Peyer's patch (tissue), 4 donors: ENCODE measurements at places on chromosomes 11 and 22.

DNA sequence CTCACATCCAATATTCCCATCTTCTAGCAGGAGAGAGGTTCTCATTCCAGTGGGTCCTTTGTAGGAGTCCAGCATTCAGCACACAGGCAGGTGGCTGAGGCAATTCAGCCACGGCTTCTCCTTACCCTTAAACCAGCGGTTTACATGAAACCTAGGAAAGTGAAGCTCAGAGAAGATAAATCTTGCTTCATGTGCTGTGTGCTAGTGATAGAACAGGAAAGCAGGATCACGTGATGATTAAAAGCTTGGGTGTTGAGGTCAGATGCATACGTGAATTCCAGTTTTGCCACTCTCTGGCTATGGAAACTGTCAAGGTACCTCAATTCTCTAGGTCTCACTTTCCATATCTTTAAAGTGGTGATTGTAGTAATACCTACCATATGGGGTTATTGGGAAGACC, 331.6 kb downstream of the INSC start:
- no peak for DNase-seq

DNA sequence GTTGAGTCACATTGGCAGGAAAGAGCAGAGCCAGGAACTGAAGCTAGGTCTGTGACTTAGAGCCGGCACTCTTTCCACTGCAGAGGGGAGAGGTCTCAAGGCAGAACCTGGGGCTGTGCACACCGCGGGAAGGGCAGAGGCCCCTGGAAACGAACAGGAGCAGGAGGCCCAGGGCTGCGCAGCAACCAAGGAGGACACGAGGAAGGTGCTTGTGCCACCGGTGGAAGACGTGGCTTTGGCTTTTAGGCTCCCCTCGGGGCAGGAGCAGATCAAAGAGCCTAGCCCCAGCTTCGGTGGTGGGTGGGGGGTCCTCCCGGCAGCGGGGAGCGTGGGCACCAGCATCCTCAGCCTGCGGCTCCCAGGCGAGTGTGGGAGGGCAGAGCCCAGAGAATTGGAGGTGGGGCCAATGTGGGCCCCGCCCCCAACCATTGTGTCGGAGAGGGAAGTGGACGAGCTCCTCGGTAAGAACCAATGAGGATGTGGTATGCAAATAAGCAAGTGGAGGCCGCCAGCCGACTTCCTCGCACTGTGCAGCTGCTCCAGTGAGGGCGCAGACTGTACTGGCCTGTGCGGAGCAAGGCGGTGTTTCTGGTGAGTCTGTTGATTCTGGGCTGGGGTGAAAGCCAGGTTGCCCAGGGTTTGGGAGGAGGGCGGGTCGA, at the start of gene CCDC116:
TSS of gene CCDC116 (plus strand) at position 524 of the 659 bp plus-strand sequence. CDS start 422 bp downstream, outside the sequence.
- DNase-seq, result peak; percentile 72

DNA sequence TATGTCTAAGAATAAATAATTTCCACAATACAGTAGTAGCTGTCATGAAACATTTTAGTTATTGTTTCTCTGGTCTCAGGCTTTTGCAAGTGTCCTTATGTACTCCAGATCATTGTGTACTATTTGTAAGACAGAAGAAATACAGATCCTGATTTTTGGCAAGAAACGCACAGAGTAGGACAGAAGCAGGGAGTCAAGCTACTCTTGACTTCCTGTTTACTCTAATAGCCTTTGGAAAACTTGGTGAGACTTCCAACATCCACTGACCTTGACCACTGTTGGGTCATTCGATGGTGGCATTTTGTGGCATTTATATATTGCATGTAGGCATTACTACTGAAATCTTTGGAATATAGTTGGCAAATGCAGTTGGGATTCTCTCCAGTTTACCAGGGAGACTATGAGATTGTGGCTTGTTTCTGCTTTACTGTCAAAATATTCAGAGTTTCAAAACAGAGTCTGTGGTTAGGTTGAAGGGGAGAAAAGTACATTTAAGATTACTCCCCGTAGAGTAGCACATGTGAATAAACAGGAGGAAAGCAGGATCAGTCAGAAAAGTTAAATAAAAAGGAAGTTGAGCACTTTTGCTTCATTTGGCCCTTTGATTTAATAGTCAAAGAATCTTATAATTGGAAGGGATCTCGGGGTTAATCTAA, 726.1 kb upstream of the CCDC90B start:
- DNase-seq, result no peak

GRCh38 chr11:103488579-103488978, 379.4 kb downstream of the DYNC2H1 start:
- DNase-seq, result no peak

- DNase-seq, result no peak
Observed at GRCh38 chr11:14094481-14095037, 132.0 kb downstream of the SPON1 start.

DNA sequence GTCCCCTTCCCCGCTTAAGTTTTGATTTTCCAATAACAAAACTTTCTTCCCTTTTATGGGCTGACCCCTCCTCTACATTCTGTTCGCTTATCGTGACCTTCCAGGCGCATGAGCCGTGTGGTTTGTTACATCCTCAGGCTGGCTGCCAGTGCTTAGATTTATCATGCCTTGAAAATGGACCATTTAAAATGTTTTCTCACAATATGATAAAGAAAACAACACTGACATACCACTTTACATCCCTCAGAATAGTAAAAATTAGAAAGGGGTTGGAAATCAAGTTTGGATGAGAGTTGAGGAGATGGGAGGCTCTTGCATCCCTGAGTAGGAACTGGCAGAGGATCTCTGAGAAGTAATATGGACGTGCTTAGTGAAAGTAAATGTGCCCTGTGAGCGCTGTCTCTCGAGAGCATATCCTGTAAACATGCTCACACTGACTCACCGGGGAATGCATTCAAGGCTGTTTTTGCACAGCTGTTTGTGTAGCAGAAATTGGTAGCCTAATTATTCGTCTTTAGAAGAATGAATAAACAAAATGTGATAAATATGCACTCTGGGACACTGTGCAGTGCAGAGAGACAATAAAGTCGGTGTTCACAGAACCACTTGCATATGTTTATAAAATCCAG, 17.1 kb upstream of the TOLLIP start:
- no peak for DNase-seq

DNA sequence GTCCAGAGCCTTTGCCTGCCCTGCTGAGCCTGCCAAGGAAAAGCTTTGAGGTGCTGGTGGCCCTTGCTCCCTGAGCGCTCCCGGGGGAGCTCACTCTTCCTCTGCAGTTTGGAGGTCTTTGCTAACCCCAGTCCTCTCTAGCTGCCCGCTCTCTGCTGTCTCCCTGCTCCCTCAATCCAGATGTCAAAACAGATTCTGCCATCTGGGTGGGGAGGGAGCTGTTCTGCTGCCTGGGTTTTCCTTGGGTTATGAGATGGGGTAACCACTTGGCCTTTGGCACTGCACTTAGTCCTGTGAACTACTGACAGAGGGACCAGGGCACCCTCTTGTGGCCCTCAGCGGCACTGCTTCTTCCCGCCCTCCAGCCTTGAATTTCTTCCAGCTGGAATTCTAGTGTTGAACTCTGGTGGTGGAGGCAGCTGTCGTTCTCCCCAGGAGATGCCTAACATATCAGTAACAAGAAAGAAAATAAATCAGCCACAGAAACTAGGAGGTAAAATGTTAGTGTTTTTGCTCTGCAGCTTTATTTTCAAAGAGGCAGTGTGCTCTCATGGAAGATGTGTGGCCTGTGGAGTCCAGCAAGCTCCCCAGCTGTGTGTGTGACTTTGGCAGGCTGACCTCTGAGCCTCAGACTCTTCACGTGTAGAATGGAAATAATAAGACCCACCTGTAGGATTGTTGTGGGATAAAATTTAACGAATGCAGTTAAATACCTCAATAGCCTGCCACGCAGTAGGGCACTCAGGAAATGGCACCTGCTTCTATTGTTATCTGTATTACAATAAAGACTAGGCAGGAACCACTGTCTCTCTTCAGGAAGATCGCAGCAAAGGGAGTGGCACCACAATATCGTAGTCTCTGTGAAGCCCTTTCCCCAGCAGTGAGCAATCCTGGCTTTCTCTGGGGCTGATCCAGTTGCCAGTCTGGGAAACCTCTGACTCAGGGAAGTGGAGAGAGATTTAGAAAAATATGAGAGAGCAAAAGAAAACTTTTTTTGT, 23.4 kb downstream of the ARFGAP2 start:
- DNase-seq, result peak; percentile 47

- DNase-seq, result no peak
Observed at GRCh38 chr11:92198268-92198667, 26.4 kb upstream of the FAT3 start.

- no peak for DNase-seq
Observed at GRCh38 chr11:4496557-4497248, 14.3 kb downstream of the OR52K1 start.

- no peak for DNase-seq
Observed at GRCh38 chr22:29799217-29799680, 32.1 kb downstream of the UQCR10 start.

DNA sequence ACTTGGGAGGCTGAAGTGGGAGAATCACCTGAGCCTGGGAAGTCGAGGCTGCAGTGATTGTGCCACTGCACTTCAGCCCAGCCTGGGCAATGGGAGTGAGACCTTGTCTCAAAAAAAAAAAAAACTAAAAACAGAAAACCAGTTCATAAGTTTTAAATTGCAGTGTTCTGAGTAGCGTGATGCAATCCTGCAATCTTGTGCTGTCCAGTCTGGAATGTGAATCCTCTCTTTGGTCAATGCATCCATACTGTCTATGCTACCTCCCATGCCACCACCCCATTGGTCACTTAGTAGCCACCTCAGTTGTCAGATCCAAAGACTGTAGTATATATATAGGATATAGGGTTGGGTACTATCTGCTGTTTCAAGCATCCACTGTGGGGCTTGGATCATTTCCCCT, 11.1 kb downstream of the YAP1 start:
- DNase-seq, result no peak

- DNase-seq, result no peak
Observed at GRCh38 chr11:104531894-104532293, 366.4 kb downstream of the CASP12 start.

GRCh38 chr11:9651899-9652748, 11.8 kb upstream of the SWAP70 start:
- no peak for DNase-seq

DNA sequence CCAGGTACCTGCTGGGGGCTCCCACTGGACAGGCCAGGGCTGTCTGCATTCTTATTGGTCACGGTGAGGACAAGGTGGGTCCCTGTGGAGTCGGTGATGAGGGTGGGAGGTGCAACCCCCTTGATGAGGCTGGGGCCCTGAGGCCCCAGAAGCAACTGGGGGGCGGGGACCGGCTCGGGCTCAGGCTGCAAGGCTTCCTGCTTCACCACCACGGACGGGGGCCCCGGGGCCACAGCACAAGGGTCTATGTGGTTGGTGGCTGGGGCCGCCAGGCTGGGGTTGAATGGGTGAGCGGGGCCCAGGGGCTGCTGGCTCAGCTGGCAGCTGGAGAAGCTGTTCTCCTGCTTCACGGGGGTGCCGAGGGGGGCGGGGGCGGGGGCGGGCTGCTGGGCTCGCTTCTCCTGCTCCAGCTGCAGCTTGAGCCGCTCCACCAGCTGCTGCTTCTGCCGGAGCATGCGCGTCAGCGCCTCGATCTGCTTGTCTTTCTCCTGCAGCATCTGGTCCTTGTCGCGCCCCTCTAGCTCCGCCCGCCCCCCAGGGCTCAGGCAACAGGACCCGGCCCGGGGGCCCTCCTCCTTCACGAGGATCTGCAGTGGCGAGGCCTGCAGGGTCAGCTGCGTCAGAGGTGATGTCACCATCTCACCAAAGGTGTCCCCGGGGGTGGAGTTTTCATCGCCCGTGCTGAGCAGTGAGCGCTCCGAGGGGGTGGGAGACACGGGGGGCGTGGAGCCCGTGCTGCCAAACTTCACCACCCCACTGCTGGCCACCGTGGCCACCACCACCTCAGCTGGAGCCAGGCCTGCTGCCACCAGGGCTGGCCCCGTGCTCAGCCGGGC, 48.2 kb downstream of the SGSM3 start:
- DNase-seq, result no peak

DNA sequence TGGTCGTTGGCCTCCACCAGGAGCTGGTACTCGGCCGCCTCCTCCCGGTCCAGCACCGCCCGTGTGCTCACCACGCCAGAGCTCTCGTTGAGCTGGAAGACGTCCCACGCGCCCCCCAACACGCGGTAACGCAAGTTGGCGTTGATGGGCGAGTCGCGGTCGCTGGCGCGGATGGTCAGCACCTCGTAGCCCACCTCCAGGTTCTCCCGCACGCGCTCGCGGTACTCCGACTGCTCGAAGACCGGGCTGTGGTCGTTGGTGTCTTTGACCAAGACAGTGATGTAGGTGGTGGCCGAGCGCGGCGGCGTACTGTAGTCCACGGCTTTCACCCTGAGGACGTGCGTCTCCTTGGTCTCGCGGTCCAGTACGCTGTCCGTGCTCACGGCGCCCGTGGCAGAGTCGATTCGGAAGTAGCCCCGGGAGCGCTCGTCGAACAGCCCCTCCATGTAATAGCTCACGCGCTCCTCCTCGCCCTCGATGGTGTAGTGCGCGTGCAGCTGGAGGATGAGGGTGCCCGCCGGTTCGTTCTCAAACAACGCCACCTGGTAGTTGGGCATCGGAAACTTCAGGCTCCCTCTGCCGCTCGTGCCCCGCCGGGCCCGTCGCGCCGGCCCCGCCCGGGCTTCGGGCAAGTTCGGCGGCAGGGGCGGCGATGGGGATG, 1.4 kb downstream of the CELSR1 start:
- DNase-seq, result no peak

- DNase-seq, result no peak
Observed at GRCh38 chr22:49104434-49104833, 723.2 kb downstream of the BRD1 start.

DNA sequence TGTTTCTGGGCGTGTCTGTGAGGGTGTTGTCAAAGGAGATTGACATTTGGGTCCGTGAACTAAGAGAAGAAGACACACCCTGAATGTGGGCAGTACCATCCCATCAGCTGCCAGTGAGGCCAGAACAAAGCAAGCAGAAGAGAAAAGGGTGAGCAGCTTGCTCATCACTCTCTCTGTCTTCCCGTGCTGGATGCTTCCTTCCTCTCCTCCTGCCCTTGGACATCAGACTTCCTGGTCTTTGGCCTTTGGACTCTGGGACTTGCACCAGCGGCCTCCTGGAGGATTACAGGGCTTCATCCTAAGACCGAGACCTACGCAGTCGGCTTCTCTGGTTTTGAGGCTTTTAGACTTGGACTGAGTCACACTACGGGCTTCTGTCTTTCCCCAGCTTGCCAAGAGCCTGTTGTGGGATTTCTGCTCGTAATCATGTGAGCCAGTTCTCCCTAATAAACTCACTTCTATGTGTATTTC, 18.8 kb downstream of the APOL2 start:
- peak; percentile 67 for DNase-seq

DNA sequence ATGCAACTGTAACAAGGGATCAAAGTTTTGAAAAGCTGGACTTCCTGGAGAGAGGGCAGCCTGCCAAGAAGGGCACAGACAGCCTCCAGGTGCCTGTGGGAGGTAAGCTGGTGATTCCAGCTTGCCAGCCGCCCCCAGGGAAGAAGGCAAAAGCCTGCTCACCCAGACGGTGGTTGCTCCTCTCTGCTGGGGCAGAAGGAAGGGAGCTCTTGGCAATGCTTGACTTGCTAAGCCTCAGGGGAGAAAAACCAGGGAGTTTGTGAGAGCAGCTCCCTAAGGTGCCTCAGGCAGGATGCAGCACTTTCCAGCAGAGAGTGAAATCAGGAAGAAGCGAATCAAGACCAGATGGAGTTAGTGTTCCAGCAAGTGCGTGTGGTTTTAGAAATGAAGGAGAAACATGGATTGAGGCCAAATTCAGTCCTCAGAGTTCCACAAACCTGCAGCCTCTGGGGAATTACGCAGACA, 553.6 kb downstream of the BUD13 start:
- peak; percentile 45 for DNase-seq

- DNase-seq, result no peak
Observed at GRCh38 chr11:133957900-133958299, 1.1 kb upstream of the IGSF9B start.

- DNase-seq, result no peak
Observed at GRCh38 chr22:28015676-28016601, 96.9 kb upstream of the PITPNB start.

- no peak for DNase-seq
Observed at GRCh38 chr22:39999144-39999757, 4.5 kb downstream of the FAM83F start.
